ENCODE measurements at places on chromosomes 3 and 15. TPM values are rescaled to one million over a fixed set of nuclear protein-coding genes. Genes with fewer than 3 reads are reported as not detected.

DNA sequence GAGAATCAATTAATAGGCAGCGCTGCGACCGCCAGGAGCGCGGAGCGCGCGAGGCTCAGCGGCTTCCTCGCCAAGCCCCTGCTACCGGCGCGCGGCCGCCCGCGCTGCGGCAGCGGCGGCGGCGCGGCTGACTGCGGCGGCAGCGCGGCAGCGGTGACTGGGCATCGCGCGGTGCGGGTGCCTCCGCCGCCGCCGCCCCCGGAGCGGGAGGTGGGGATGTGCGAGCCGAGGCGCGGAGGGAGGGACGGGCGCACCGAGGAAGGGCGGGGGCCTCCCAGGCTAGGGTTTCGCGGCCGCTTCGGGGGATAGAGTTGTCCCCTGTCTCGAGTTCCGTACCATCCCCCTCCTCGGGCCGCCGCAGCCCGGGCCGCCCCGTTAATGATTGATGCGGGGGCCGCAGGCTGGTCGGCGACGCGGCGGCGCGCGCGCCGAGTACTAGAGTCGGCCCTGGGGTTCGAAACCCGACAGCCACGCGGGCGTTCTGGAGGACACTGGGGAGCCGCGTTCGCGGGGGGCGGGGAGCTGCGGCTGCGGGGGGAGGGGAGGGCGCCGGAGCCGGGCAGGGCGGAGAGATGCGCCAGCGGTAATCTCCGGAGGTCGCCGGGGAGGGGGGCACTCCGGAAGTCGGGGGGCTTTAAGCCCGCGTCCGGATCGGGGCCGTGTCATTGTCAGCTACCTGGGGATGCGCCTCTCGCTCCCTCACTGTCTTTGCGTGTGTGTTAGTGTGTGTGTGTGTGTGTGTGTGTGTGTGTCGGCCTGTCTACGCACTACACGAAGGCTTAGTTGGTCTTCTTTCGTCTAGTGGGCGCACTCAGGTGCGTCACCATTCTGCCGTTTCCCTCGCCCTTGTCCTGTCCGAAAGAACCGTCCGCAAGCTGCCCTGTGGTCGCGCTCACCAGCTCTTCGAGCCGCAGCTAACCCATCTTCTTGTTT is at the start of gene PAQR9:
PAQR9 (minus strand) TSS at position 159 of the 933 bp plus-strand sequence. CDS start 338 bp downstream, outside the sequence.
- DNase-seq: peak; percentile 40

DNA sequence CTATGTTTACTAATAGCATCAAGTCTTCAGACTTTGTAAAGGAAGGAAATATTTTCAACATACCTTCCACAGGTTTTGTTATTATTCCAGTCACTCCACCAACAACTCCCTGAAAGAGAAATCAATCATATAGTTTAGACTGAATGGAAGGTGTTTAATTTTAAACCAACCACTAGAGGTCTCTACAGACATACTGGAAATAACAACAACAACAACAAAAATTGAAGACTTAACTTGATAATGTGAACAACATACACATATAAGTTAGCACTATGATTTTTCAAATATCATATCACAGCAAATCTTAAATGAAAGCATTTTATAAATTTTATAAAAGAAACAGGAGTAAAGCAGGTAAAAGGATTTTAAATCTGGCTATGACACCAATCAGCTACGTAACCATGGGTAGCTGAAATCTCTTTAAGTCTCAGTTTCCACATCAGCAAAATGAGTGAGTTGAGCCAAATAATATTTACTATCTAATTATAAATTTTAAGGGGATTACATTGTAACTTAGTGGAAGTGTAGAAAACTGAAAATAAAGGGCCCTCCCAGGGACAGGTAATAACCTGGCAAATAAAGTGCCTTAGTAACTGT is 188.2 kb downstream of the VPS13C start:
- DNase-seq: peak; percentile 7

DNA sequence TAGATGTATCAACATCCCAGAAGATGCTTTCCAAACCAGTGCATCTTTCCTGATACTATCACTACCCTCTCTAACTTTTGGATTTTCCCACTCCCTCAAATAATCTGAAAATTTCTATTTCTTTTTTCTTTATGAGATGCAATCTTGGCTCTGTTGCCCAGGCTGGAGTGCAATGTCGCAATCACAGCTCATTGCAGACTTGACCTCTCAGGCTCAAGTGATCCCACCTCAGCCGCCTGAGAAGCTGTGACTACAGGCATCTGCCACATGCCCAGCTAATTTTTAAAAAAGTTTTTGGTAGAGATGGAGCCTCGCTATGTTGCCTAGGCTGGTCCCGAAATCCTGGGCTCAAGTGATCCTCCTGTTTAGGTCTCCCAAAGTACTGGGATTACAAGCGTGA is 239.7 kb downstream of the SUCLG2 start:
- DNase-seq: no peak

- no peak for DNase-seq
These were observed 110.5 kb downstream of the EPHB1 start for GRCh38 chr3:134905647-134905935.

- DNase-seq: no peak
These were observed 7.4 kb downstream of the RRP9 start for GRCh38 chr3:51934139-51934850.

DNA sequence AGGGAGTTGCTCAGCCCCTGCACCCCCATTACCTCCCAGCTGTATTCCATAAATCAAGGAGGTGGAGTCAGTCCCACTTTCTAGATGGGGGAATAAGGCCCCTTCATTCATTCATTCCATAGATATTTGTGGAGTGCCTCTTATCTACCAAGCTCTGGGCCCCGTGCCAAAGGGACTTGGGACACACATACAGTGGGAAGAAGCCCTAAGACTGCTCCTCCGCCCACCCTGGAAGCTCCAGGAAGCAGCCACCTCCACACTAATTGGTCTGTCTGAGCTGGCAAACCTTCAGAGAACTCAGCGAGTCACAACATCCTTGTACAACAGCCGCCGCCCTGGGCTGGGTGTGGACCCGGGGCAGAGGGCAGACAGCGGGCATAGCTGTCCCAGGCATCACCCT is 6.4 kb downstream of the STRA6 start:
- peak; percentile 83 for DNase-seq

GRCh38 chr3:176766862-176767261 is 430.4 kb downstream of the TBL1XR1 start:
- DNase-seq: peak; percentile 46

GRCh38 chr3:88589138-88589537 is 439.4 kb downstream of the C3orf38 start:
- no peak for DNase-seq

DNA sequence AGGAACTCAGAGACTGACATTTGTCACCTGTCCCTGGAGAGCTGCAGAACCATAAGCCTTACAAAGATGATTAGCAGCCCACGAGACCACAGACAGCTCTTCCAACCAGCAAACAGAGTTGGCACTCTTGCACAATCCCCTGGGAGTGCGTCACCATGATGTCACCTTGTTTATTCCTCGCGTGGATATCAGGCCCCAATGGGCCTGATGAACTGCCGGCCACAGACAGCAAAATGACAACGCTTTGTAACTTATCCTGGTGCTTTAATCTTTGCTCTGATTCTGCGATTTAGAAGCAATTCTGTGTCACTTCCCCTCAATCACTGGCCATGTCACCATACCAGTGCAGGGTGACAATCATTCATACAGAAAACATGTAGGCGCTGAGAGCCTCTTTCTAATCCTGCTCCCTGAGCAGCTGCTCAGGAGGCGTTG is 89.2 kb downstream of the TAMM41 start:
- peak; percentile 81 for DNase-seq

- DNase-seq: no peak
These were observed 621.4 kb downstream of the OTOL1 start for GRCh38 chr3:162117961-162118360.

- DNase-seq: peak; percentile 83
These were observed 191.7 kb upstream of the TLE3 start for GRCh38 chr15:70289191-70289955.

DNA sequence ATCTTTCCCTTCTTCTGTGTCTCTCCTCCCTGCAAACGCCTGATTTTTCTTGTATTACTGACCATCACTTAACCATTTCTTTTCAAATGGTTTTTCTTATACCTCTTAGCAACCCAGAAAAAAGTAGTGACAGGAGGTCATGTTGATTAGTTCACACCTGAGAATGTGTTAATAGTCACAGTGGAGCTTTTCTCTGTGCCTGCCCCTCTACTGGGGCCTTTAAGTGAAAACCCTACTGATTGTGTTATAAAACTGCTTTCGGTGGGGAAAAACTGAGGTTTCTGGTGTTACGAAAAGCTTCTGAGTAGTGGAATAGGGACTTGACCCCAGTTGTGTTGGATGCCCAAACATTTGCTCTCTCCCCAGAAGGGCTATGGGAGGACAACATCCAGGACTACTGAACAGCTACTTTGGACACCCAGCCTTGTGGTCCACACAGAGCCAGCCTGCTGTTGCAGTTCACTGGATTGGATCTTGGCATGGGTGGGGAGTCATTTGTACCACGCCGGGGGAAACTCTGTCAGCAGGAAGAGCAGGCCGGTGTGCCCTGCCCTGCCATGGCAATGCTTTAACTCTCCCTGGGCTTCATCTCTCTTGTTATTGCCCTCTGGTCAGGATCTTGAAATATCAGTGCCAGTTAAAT is 10.3 kb downstream of the GPR87 start:
- no peak for DNase-seq

TMEM207 gene
- total RNA-seq: not detected

C15orf62 gene
- under 0.01 TPM for total RNA-seq

Measured in fibroblast of lung (primary cell).